ENCODE measurements at places on chromosomes 16 and 17. TPM values are rescaled to one million over a fixed set of nuclear protein-coding genes. Genes with fewer than 3 reads are reported as not detected.

Gene GGT6
- total RNA-seq, result 41.6 TPM

Gene ZNF423
- 0.72 TPM for total RNA-seq

Gene SLC6A4
- 1.5 TPM for total RNA-seq

Gene GSDMA
- total RNA-seq, result 1.9 TPM

Gene TMEM256
- 92.8 TPM for total RNA-seq

Gene NEUROD2
- total RNA-seq, result not detected

Gene GPRC5B
- total RNA-seq, result 3.1 TPM

Gene LYRM9
- 2.3 TPM for total RNA-seq

Gene CHD9
- total RNA-seq, result 39.3 TPM

Gene PRAC2
- total RNA-seq, result not detected

Gene CHST5
- not detected for total RNA-seq

Gene SPPL2C
- not detected for total RNA-seq

Gene MMP28
- total RNA-seq, result 14.5 TPM

Gene GAST
- not detected for total RNA-seq

- ATAC-seq, result no peak
These were observed 7.9 kb downstream of the TUBD1 start for GRCh38 chr17:59884861-59885260.

GRCh38 chr17:57948555-57949420 lies 6.4 kb downstream of the CUEDC1 start:
- peak; percentile 84 for ATAC-seq

DNA sequence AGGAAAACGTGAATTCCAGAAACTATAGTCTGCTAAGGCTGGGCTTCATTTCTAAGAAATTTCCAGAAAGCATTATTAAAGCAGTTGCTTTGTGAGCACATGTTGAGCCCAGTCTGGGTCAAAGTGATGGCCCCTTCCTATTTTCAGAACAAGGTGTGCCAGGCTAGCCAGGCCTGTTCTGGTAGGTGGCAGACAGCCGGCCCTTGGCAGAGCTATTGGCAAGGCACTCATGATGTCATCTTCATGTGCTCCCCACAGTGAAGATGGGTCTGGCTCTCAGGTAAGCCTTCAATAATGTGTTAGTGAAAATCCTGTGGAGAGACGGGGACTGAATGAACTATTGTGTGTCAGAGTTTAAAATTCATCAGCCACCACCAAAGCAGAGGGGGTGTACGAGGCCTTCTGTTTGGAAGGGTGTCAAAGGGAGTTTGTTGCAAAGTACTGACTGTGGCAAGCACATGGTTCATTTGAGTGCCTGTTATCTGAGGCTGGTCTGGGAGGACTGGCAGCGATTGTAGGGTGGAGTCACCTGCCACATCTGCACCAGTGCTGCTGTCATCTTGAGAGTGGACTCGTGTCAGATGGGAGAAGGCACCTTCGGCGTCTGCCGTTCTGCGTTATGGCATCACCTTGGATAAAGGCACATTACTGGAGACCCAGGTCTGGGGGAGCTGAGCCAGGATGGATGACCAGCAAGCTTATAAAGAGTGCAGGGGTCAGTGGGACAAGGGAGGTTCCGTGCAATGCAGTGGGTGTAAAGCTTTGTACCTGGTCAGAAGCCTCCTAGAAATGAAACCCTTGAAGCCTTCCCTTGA lies 43.4 kb downstream of the KSR1 start:
- ATAC-seq, result no peak

DNA sequence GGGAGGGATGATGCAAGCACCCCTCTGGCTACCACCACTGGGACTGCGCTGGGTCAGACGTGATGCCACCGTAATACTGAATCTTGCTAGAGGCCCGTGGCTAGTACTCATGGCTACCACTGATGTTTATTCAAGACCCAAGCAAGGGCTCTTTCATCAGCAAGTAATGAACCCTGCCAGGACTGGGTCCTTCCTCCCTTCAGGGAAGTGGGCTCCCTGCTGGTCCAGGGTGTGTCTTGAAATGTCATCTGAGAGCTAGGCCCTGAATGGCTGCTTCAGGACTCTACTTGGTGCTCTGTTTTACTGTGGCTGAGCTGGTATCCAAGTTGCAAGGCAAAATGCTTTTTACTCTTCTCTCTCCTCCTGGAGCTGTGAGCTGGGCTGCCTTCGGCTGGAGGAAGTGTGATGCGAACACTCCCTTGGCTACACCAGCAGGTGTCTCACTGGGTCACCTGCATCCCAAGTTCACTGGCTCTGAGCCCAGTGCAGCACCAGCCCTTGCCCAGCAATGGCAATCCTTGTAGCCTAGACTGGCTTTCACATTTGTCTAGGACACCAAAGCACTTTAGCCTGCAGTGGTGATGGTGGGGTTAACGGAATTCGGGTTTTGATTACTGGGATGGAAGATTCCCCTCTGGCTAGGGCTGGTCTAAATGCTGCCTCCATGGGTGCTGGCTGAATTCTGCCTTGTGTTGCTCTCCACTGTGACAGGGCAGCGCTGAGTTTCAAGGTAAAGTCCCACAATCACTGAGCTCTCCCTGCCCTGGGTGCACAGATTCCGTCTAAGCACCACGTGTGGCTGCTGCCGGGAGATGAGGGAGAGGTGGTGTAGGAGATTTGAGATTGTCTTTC lies 98.6 kb downstream of the USP22 start:
- ATAC-seq, result peak; percentile 88

DNA sequence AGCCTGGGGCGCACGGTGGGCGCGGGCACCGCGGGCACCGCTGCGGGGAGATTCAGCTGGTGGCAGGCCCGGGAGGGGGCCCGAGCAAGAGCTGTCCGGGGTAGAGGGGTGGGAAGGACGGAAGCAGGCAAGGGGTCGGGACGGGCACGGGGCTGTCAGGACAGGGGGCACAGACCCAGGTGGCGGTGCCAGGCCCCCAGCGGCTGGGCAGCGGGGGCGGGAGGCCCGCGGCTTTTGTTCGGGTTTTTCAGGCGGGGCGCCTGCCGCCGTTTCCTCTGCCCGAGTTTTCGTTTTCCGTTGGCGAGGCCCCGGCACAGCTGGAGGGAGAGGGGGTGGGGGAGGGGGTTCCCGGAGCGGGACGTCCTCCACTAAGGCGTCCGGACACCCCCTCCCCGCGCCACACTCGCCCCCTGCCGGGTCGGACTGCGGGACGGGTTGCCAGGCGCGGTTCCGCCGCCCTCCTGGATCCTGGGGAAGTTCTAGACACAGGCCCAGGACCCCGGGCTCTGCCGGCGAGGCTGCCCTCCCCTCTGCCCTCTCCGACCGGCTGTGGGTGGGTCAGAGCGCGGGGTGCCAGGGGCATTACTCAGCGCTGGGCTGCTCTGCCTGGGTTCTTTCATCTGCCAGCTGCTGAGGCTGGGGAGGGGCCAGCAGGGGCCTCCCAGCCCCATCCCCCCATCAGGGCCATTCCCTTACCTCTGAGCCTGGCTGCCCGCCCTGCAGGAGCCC lies 543 bp downstream of the ARHGAP23 start:
- ATAC-seq, result peak; percentile 43

DNA sequence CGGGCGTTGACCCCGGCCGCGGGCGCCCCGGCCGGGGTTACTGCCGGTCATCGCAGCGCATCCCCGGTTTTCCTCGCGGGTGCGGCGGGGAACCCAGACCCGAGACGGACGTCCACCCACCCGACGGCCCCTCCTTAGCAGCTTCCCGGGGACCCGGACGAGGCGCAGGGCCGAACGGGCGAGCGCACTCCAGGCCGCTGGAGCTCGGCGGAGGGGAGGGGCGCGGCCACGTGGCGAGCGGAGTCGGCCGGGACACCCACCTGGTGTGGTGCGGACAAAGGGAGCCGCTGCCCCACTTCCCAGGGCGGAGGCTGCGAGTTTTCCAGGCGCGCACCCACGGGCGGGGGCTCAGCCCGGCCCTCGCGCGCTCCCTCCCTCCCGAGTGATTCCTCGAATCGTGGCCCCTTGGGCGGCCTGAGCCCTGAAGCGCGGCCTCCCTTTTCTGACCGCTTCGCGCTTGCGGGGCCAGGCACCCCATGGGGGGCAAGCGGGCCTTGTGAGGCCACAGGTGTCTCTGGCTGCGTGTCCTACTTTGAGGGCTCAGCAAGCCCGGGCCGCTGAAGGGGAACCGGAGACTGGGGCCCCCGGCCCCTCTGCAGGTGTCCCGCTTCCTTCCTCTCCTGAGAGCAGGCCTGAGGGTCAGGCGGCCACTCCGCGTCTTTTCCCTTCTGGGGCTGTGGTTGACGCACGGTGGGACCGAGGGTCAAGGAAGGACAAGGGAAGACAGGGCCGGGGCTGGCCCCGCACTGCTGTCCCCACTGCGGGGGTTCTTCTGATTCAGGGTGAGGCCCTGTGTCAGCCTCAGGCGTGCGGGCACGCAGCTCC lies 1.1 kb upstream of the FASN start:
- ATAC-seq, result no peak

- ATAC-seq, result no peak
These were observed 43.1 kb downstream of the DUSP14 start for GRCh38 chr17:37532756-37533155.

- ATAC-seq, result no peak
These were observed 12.3 kb upstream of the ABCC12 start for GRCh38 chr16:48168075-48168474.

DNA sequence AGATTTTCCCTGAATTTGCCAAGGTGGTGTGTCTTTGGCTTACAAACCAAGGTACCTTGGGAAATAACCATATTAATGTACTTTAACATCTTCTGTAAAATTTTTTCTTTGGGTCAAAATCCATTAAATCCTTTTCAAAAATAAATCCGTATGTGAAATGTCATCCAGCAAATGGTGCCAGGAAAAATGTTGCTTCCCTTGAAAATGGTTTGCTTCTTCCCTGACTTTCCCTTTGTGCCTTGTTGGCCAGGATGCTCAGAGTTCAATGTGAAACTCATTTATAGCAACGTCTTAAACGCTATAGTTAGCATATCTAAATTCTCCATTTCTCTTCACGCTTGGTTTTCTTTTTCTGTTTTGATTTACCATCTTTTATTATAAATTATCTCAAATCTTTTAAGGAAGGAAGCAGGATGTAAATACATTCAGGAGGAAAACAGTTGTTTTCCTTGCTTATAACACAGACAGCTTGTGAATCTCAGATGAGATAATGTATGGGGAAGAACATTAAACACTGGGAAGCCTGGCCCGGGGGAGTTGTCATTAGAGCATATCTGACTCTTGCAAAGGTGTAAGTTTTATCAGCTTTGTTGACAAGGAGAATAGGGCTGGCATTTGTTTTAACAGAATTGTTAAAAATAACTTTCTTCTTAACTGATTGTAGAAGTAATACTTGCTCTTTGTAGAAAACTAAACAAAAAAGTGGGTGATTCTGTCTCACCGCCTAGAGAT lies 42.1 kb downstream of the GPRC5B start:
- ATAC-seq, result no peak

DNA sequence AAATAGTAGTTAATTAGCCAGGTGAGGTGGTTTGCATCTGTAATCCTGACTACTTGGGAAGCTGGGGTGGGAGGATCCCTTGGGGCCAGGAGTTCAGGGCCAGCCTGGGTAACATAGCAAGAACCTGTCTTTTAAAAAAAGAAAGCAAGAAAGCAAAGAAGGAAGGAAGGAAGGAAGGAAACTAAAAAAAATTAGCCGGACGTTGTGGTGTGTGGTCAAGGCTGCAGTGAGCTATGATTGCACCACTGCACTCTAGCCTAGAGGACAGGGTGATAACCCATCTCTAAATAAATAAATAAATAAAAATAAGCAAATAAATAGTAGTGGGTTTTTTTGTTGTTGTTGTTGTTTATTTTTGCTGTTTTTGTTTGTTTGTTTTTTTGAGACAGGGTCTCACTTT lies 39.3 kb upstream of the MAP2K6 start:
- ATAC-seq, result no peak

- ATAC-seq, result no peak
These were observed 99.0 kb downstream of the MSI2 start for GRCh38 chr17:57355090-57355859.

DNA sequence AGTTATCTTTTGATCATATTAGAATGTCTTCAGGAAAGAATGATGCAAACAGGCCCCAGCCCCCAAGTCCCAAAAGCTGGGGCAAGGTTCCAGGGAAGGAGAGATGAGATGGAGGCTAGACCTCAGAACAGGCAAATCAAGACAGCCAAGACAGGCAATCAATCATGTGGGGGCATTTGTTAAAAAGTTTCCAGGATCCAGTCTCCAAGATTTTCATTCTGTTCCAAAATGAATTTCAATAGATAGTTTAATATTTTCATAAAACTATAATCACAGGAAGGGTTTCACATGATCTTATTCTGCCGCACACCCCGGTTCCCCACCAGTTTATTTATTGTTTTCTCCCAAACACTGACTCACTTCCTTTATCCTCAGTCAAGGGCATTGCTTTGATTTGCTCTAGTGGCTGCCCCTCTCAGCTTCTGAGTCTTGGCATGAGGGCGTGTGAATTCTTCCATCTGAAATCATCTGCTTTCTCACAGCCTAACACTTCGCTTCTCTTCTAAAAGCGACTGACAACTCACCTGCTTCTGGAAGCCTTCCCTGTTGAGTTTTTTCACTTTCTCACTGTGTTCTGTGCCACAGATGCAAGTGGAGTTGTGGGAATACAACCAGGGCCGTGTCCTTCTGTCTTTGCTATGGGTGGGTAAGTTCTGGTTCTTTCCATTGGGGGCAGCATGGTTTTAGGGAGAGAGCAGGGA lies 12.2 kb upstream of the TERF2 start:
- peak; percentile 50 for ATAC-seq

DNA sequence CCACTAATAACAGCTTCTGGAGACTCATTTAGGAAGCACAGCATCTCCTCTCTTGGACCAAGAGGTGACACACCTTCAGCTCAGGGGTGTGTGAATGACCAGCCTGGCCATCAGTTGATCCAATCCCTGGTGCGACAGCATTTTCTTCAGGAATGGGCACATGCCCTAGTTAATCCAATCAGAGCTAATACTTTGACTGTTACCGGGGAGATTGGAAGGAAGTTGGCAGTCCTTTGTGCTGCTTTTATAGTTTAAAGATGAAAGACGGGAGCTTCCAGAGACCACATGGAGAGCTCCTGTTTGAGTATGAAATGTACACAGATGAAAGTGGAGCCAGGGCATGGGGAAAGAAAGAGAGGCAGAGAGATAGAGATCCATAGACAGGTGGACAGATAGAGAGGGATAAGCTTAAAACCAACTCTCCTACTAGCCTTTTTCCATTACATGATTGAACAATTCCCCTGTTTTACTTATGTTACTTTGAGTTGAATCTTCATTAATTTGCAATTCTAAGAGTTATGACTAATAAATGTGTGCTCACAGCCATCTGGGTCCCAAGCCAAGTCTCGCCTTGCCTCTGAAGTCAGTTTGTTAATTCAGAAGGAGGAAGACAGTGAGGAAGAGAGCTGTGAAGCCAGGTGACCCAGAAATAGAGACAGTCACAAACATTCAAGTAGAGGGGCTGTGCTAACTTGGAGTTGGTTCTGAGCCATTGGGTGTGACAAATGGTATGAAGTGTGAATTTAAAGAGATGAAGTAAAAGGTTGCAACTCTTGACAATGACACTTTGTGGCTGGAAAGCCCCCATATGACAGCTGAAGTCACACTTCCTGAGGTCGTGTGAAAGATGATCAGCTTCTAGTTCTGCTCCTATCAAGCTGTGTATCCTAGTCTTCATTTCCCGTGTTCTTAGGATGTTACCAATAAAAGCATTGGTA lies 120.0 kb upstream of the GOT2 start:
- ATAC-seq, result no peak

- peak; percentile 96 for ATAC-seq
These were observed 5.4 kb upstream of the CRYBA1 start for GRCh38 chr17:29240968-29241963.

- no peak for ATAC-seq
These were observed 29.0 kb downstream of the GLG1 start for GRCh38 chr16:74577882-74578366.

All from esophagus mucosa (tissue), 1 donor.